ENCODE measurements at places on chromosomes 6 and 20. TPM values are rescaled to one million over a fixed set of nuclear protein-coding genes. Genes with fewer than 3 reads are reported as not detected.

GRCh38 chr6:48027704-48028435 is 83.1 kb downstream of the PTCHD4 start:
- H3K27me3 ChIP-seq = no peaks in the 10 kb centered on the region
- no peaks in the 10 kb centered on the region for H3K4me1 ChIP-seq
- H3K36me3 ChIP-seq = no peaks in the 10 kb centered on the region

- peak overlapping the region; percentile 99 for H3K4me3 ChIP-seq
- DNase-seq = no peak
- H3K27me3 ChIP-seq = peaks cover 26% of the 10 kb centered on the region
- H3K36me3 ChIP-seq = peaks cover 7% of the 10 kb centered on the region
- peaks cover 48% of the 10 kb centered on the region for H3K4me1 ChIP-seq
These were observed 975 bp upstream of the PPT2 start for GRCh38 chr6:32152769-32153563.

- peak overlapping the region; percentile 99 for H3K4me3 ChIP-seq
- H3K27ac ChIP-seq = peak overlapping the region; percentile 95
- H3K4me1 ChIP-seq = peaks cover 14% of the 10 kb centered on the region
- H3K27me3 ChIP-seq = no peaks in the 10 kb centered on the region
These were observed 454 bp downstream of the L3MBTL3 start for GRCh38 chr6:130018744-130019325.

- no peak for DNase-seq
- peaks cover 4% of the 10 kb centered on the region for H3K4me1 ChIP-seq
- H3K36me3 ChIP-seq = no peaks in the 10 kb centered on the region
- peaks cover 30% of the 10 kb centered on the region for H3K27me3 ChIP-seq
- no peak overlapping the region for H3K4me3 ChIP-seq
- no peak overlapping the region for H3K27ac ChIP-seq
These were observed 132.4 kb upstream of the SYNDIG1 start for GRCh38 chr20:24337069-24337468.

DNA sequence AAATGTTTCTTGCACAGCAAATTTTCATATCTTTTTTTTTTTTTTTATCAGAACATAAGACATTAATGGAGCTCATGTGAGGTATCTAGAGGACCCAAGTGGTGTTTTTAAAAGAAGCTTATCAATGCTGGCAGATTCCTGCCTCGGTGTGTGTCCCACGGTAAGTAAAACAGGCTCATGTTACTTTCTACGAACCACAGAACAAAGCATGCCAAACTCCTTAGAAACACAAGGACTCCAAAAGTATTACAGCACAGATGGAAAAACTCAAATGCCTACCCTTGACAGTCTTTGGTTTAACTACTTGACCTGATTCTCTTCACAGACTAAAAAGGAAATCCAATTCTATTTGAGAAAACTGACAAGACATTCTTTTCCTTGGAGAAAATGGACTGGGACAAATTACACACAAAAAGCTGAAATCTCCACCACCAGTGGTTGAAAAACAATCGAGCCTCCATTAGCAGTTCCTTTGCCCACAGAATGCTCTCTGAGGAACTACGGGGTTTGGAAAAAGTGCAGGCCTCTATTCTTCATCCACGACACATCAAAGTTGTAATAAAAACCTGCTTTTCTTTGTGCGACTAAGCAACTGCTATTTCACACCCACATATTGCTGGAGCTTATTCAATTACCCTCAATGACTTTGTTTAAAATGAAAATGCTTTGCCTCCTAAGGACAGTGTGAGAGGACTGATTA is 5.4 kb downstream of the METTL24 start:
- H3K27me3 ChIP-seq = peaks cover 17% of the 10 kb centered on the region
- no peak for DNase-seq
- peaks cover 6% of the 10 kb centered on the region for H3K36me3 ChIP-seq
- H3K4me1 ChIP-seq = peaks cover 8% of the 10 kb centered on the region

DNA sequence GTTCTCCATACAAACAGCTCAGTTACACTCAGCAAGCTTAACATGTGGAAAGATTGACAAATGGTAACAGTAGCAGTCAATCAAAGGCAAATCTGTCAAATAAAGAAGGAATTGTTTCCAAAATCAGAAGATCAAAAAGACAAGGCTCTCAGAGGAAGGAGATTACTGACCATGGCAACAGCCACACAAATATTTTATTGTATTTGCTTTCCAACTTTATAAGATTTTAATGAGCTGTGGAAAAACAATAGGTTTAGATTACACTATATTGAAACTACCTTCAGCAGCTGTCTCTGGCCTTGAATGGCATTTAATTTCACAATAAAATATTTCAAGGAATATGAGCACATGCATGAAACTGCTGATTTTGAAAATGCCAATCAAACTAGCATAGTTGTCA is 1143.9 kb upstream of the GJE1 start:
- no peaks in the 10 kb centered on the region for H3K4me1 ChIP-seq
- no peaks in the 10 kb centered on the region for H3K36me3 ChIP-seq
- H3K27ac ChIP-seq = no peak overlapping the region
- H3K27me3 ChIP-seq = no peaks in the 10 kb centered on the region
- no peak for DNase-seq
- no peak overlapping the region for H3K4me3 ChIP-seq

DNA sequence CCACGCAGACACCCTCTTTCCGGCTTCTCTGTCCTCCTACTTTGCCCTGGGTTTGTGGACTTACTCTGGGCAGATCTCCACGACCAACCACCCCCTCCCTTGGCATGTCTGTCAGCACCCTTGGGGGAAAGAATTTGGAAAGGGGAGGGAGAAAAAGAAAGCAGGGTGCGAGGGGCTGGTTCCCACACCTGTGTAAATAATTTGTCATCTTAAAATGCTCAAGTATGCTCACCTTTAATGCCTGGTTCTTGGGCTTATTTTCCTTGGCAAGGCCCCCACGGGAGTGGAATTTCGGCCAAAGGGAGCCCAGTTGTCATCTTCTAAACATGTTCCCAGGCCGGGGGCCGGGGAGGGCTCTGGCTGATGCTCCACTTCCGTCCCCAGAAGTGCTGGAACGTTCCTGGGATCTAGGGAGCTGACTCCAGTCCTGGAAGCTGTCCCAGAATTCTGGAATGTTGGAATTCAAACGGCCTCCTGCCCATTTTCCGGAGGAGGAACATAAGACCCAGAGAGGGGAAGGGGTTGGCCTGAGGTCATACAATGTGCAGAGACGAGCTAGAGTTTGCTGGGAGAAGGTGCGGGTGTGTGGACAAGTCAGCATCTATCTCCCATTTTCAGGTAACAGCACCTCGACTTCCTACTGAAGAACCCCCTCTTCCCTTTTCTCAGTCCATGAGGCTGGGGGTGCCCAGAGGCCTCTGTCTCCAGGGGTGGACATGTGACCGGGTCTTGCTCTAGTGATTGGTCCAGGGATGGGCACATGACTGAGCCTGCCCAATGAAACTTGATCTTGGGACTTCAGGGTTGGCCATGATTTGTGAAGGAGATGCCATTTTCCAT is 122.3 kb downstream of the CEBPB start:
- H3K27ac ChIP-seq = peak overlapping the region; percentile 81
- no peak for DNase-seq
- peaks cover 79% of the 10 kb centered on the region for H3K4me1 ChIP-seq
- peaks cover 20% of the 10 kb centered on the region for H3K36me3 ChIP-seq

GRCh38 chr20:37711994-37712964 is 18.4 kb downstream of the CTNNBL1 start:
- no peak overlapping the region for H3K4me3 ChIP-seq
- no peaks in the 10 kb centered on the region for H3K36me3 ChIP-seq
- H3K4me1 ChIP-seq = peaks cover 53% of the 10 kb centered on the region
- no peak for DNase-seq
- H3K27me3 ChIP-seq = no peaks in the 10 kb centered on the region

DNA sequence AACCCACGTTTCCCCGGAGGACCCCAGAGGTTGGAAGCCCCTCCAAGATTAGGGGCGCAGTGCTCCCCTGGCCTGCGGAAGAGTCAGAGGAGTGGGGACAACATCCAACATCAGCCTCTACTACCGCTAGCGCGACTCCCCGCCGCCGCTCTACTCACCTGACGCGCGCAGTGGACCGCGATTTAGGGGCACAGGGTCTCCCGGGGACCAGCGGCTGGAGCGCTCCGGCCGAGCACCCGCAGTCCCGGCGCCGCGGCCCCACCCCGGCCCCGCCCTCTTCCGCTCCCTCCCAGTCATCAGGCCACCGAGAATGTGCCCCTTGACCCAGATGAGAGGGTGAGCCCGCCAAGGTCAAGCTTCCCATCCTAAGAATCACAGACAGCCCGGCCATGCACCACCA is at the start of gene ZFP57:
Gene ZFP57, minus strand, starts transcription at position 249 of the 400 bp plus-strand sequence. CDS start 4,149 bp downstream, outside the sequence.
- peak within 1 kb of the TSS; percentile 62 for H3K4me3 ChIP-seq
- peaks cover 23% of the 10 kb centered on the region for H3K4me1 ChIP-seq
- H3K27me3 ChIP-seq = no peaks in the 10 kb centered on the region
- H3K36me3 ChIP-seq = no peaks in the 10 kb centered on the region

- no peak overlapping the region for H3K4me3 ChIP-seq
- H3K27ac ChIP-seq = no peak overlapping the region
- peaks cover 17% of the 10 kb centered on the region for H3K4me1 ChIP-seq
- DNase-seq = no peak
These were observed 45.1 kb downstream of the RNASET2 start for GRCh38 chr6:166911248-166911677.

DNA sequence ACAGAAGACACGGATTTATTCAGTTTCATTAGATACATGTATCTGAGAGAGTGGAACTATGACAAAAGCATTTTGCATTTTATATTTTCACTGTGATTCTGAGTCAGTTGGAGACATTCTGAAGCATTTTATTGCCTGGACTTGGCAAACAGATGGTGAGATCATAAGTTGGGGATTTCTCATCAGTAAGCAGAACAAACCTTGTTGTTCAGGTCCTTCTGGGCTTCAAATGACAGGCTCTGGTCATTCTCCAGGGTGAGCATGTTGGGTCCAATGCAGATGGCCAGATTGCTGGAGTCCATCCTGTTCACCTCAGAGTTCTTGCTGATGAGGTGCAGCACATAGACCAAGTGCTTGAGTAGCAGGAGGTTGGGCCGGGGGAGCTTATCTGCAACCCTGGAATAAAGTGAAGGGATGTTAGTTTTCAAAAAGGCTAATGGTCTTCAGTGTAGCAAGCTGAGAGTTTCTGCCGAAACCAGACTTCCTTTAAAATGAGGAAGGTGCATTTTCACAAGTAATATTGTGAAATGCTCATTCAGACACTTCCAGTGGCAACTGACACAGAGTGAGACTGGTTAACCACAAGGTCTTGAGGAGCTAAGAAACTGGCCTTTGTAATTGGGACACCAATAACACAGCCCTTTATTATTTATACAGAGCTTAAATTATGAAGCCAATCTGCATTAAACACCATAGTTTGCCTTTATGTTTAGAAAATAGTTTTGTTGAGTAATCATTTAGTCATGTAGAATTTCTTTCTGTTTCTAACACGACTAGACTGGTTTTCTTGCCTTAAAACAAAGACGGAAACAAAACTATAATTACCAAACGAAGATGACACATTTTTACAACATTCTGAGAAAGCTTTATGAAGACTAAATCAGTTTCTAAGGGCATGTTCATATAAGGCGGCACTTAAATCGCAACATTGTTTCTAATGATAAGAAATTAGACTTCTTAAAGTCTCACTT is 5.6 kb downstream of the TAGAP start:
- peaks cover 82% of the 10 kb centered on the region for H3K4me1 ChIP-seq
- H3K36me3 ChIP-seq = peaks cover 73% of the 10 kb centered on the region

DNA sequence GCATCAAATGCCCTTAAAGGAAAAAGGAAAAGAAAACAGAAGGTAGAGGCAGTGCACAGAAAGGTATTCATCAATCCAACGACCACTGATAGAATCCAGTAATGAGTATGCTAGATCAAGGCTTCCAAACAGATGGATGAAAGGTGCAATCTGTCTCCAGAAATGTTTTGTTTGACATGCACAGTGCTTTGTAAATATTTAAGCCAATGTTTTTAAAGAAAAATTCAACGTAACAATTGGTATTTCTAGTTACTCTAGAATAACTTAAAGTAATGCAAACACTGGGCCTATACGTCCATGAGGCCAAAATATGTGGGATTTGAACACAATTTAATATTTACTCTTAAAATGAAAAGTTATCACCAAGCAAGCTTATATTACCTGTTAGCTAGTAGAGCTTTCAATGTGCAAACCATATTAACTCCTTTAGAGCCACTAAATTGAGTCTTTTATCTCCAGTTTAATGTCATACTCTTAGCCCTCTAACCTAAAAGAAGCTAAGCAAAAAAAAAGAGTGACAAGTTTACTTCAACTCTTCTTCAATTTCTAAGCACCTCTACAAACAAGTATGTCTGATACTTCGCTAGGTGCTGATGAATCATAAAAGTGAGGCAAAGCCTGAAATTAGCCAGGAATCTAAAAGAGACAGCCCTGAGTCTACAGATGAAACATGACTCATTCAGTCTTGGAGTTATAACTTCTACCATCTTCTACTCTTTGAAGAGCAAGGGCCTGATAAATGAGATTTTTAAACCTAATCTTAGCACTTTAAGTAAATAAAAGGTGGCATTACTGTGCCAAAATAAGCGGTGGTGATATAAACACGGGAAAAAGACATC is 169.8 kb downstream of the PTPRK start:
- no peak overlapping the region for H3K4me3 ChIP-seq
- no peaks in the 10 kb centered on the region for H3K4me1 ChIP-seq
- no peak overlapping the region for H3K27ac ChIP-seq
- no peaks in the 10 kb centered on the region for H3K36me3 ChIP-seq
- DNase-seq = no peak
- peaks cover 4% of the 10 kb centered on the region for H3K27me3 ChIP-seq

DNA sequence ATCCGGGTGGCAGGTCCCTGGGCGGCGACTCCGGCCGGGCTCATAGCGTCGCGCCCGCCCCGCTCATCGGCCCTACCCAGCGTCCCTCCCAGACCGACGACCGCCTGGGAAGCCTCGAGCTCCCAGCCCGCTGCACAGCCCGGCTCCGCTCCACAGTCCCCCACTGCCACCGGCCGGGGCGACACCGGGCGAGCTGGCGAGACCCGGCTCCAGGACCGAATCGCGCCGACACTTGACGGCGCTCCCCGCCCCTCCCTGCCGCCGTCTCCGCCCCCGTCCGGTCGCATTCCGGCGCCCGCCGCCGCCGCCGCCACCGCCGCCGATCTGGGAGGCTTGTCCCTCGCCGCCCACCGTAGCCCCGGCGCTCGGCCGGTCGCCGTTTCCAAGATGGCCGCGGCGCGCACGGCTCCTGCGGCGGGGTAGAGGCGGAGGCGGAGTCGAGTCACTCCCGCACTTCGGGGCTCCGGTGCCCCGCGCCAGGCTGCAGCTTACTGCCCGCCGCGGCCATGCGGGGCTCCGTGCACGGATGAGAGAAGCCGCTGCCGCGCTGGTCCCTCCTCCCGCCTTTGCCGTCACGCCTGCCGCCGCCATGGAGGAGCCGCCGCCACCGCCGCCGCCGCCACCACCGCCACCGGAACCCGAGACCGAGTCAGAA is at the start of gene MAP3K4:
Gene MAP3K4, plus strand, starts transcription at position 364 of the 655 bp plus-strand sequence. Its CDS starts 163 bp downstream, at position 527.
- H3K4me1 ChIP-seq = peaks cover 19% of the 10 kb centered on the region
- H3K27ac ChIP-seq = peak within 1 kb of the TSS; percentile 87
- peak within 1 kb of the TSS; percentile 94 for H3K4me3 ChIP-seq
- peak; percentile 92 for DNase-seq
- peaks cover 5% of the 10 kb centered on the region for H3K27me3 ChIP-seq

The ELOVL2 gene
- not detected for total RNA-seq

The GLP1R gene
- total RNA-seq = not detected

The SH3BGRL2 gene
- total RNA-seq = not detected

The BHLHE23 gene
- not detected for total RNA-seq

The PCSK2 gene
- not detected for total RNA-seq

The HLA-G gene
- 2.8 TPM for total RNA-seq
